ENCODE measurements at places on chromosomes 1 and 21.

- DNase-seq = no peak
These were observed 159.8 kb downstream of the PEX14 start for GRCh38 chr1:10634428-10635084.

DNA sequence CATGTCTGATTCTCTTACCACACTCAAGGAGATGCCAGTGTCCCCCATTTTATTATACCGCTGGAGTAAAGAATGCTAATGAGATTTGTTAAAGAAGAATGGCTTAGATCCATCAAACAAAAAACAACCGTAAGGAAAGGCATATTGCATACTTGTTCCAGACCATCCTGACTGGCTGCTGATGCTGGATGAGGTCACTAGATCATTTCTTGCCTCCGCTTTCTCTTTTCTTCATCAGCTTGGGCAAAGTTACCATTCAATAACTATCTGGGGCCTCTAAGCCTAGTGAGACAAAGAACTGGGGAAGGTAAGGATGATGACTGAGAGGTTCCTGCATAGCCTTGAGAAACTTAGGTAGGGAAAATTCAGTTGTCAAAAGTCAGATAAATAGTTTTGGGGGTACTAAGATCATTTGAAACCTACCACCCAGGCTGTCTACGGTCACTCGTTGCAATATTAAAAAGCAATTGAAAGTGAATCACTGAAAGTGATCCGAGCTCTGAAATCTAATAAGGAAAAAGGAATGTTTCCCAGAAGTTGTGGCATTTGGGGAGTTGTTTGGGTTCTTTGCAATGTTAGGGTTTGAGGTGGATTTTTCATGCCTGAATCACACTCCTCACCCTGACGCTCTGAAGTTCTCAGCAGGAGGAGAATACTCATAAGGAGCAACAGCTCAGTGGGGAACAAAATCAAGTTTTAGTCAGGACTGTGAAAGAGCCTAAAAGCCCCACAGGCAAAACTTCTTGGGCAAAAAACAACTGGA lies 176.8 kb downstream of the HHIPL2 start:
- DNase-seq = no peak

DNA sequence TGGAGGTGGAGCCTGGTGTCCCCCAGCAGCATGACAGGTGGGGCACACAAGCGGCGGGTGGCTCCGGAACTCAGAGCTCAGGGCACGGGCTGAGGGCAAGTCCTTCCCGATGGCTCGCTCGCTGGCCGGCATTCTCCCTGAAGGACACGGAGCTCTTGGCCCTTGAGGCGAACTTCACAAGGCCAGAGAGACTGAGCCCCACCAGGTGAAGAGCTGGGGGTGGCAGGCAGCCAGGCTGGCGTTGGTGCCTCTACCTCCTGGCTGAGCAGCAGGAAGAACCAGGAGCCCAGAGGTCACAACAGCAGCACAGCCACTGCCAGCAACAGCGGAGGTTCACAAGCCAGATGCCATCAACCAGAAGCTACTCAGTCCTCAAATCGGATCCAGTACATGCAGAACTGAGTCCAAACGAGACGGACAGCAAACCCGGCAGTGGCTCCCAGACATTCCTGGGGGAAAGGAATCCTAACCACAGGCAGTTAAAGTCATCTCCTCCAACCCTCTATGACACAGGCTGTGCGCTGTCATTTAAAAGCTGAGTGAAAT lies 54.1 kb downstream of the NPHP4 start:
- DNase-seq = no peak

- peak; percentile 33 for DNase-seq
These were observed 939 bp upstream of the CCN1 start for GRCh38 chr1:85579622-85580021.

DNA sequence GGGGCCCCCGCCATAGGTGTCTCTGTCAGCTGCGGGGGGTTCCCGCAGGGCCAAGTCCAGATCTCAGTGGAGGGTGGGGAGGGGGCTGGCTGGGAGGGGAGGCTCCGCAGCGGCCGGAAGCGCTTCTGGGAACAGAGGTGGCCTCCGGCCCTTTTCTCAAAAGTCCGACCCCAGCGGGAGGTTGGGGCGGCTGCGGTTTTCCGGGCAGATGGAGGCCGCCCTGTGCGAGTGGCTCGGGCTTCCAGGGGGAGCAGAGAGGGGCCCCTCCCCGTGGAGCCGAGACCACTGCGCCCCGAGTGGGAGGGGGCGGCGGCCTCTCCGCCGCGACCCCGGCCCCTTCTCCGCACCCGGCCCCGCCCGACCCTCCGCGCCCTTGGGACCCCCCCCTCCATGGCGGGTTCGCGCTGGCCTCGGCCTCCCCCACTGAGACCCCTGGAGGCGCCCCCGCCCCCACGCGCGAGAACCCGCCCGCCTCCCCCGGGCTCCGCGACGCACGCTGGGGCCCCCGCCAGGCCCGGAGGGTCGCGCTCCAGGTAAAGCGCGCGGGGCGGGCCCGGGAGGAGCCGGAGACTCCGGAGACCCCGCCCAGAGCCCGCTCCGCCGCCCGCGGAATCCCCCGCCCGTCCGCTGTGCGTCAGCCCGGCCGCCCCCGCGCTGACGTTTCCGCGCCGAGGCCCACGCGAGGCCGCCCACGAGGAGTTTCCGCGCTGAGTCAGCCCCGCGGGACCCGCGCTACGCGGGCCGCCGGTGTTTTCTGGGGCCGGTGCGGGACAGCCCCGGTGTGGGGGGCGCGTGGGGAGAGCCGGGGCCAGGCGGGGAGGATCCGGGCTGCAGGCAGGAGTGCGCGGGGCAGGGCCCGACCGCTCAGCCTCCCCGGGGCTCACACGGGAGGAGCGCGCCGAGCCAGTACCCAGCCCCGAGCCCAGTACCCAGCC lies 5.2 kb downstream of the TNFRSF18 start:
- peak; percentile 53 for DNase-seq

- DNase-seq = no peak
These were observed 39.9 kb upstream of the TARBP1 start for GRCh38 chr1:234518876-234519275.

- no peak for DNase-seq
These were observed 12.4 kb downstream of the RCSD1 start for GRCh38 chr1:167642501-167642826.

GRCh38 chr1:218394416-218394815 lies 49.3 kb downstream of the TGFB2 start:
- peak; percentile 49 for DNase-seq

- no peak for DNase-seq
These were observed 40.0 kb upstream of the CTPS1 start for GRCh38 chr1:40939320-40940059.

GRCh38 chr21:46057111-46057709 lies 40.7 kb upstream of the COL6A2 start:
- DNase-seq = no peak

GRCh38 chr1:212166644-212167043 lies 118.6 kb upstream of the PPP2R5A start:
- no peak for DNase-seq

- DNase-seq = no peak
These were observed 30.1 kb downstream of the EDN2 start for GRCh38 chr1:41454406-41454805.

DNA sequence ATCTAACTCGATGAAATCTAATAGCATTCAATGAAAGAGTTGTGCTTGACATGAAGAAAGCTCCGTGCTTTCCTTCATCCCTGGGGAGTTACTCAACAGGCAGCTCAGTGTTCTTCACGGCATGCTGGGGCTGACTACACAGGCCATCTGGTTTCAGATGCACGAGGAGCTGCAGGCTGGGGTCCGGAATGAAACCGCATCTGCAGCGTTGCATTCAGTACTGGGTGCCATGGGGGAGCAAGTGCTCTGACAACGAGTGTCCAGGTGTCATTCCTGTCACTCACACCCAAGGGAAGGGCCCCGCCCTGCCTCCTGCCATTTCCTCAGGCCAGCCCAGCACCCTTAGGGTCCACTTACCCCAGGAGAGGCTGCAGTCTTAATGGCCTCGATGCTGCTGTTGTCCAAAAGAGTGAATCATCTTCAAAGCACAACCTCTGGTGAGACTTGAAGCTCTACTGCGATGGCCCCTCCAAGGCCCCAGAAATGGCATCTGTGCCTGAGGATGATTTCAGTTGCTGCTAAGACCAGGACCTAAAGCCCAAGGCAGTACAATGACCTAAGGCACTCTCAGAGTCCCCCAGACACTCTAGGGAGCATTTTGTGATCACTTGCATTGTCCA lies 61.4 kb downstream of the STUM start:
- DNase-seq = no peak

DNA sequence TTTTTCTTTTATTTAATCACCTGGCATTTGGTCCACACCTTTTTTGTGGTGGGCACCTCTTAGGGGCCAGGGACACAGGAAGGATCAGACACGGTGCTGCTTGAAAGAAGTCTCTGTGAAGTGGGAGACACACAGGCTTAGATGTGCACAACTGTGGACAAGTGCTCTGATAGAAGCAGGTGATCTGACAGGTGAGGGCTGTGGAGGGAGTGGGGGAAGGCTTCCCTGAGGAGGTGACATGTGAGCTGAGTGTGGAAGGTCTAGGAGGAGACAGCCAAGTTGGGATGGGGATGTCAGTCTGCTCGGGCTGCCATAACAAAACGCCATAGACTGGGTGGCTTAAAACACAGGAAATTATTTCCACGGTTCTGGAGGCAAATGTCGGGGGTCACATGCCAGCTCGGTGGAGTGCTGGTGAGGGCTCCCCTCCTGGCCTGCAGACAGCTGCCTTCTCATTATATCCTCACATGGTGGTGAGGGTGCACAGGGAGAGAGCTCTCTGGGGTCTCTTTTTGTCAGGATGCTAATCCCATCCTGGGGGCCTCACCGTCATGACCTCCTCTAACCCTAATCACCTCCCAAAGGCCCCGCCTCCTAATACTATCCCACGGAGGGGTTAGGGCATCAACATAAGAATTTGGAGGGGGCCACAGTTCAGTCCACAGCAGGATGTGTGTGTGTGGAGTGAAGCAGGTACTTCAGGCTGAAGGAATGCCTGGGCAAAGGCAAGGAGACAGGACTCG lies 5.2 kb upstream of the KIAA1614 start:
- no peak for DNase-seq

- DNase-seq = no peak
These were observed 41.7 kb upstream of the DNAJC6 start for GRCh38 chr1:65267683-65268082.

GRCh38 chr1:15028102-15028501 lies 125.4 kb upstream of the TMEM51 start:
- DNase-seq = no peak

DNA sequence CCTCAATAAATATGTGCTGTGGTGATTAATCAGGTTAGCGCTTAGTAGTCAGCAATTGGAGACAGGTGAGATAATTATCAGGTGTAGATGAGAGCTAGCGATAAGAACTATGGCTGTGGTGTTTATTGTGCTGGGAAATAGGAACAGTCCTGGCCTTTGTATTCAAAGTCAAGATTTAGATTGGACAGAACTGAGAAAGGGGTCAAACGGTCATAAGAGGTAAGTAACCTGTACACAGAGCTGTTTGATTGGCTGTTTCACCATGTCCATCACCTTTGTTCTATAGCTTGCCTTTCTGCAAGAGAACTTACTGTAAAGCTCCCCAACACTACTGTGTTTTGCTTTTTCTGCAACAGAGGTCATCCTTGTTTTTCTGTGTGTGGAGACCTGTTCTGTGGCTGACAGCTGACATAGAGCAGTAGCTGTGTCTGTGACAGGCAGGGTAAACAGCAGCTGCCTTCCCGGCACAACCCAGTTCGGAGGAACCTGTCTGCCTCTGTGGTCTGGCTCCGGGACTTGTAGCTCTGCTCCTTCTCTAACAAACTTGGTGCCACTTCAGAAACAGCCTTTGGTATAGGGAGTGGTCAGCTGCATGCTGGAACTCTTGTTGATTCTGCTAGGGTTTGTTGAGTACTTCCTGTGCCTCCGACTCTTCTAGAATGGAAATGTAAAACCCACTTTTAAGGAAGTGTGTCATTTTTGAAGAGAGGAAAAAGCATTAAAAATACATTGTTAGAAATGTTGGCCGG lies 21.1 kb upstream of the CDC42 start:
- no peak for DNase-seq

DNA sequence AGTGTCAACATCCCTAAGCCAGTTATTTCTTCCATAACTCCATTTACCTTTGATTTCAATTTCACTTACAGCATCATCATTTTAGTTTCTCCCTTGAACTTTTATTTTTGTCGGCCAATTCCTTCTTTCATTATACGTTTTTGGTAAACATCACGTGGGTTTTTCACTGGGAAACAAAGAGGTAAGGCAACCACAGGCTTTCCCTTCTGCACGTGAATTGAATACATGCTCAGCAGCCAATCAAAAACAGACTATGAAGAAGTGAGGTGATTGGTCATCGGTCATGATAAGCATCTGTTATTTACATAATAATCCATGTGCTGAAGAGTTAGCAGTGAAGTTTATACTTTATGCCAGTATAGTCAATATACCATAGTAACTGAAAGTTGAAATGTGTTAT lies 98.7 kb downstream of the NCAM2 start:
- DNase-seq = no peak

DNA sequence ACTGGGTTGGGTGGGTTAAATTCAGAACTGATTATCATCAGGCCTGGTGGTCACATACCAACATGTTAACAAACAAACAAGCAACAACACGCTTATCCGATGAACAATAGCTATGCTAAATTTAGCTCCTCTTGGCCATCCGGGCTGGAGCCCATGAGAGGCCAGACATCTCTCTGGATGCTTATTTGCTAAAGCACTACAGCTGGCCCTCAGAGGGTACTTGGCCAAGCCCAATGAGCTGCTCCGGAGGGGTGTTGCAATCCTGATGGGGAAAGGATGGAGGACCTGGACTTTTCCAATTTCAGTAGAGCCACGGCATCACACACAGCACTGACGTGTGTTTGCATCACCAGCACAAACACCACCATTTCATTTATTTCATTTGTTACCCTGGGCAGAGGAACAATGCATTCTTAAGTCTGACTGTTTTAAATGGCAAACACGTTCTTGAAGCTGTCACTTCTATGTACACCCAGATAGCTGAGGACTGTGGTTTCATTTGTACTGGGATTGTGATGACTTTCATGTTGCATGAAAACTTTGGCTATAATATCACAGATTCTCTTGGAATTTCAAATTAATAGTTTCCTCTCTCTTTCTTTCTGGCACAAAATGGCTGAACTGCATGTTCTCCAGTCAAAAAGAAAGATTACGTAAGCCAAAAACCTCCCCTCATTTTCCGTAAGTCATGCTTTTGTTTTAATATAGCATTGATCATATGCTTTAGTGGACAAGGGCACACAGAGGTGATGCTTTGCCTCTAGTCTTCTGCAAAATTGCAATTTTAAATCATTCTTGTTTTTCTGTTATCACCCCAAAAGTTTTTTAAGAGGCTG lies 359.8 kb upstream of the KAZN start:
- DNase-seq = no peak
